ENCODE measurements at places on chromosomes 12 and 14.

DNA sequence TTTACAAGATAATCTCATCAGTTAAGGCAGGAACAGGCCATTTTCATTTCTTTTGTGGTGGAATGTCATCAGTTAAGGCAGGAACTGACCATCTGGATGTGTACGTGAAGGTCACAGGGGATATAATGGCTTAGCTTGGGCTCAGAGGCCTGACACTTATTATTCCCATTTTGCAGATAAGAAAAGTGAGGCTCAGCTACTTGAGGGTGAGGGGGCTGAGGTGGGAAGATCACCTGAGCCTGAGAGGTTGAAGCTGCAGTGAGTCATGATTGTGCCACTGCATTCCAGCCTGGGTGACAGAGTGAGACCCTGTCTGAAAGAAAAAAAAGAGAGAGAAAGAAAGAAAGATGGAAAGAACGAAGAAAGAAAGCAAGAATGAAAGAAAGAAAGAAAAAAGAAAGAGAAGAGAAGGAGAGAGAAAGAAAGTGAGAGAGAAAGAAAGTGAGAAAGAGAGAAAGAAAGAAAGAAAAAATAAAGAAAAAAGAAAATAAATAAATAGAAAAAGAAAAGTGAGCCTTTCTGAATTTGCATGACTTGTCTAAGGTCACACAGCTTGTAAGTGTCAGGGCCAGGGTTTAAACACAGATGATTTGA is 142.0 kb downstream of the TMEM30B start:
- no peak for DNase-seq

GRCh38 chr12:19245666-19246065 is 116.1 kb downstream of the PLEKHA5 start:
- no peak for DNase-seq

DNA sequence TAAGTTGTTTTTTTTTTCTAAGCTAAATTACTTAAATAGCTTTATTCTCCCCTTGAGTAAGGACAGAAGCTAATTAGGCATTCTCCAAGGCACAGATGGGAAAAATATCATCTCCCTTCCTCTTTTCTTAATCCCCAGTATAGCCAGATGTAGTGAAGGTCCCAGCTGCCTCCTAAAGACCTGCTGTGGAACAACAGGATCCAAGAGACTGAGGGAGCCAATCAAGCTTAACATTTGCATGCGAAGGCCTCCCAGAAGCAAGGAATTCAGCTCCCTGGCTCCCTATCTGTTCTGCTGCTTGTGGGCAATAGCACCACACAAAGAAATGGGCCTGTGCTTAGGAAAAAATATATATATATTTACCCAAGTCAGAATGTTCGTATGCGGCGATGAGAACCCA is 255.2 kb downstream of the SYT1 start:
- DNase-seq = no peak

GRCh38 chr12:89427508-89428156 is 75.3 kb upstream of the DUSP6 start:
- DNase-seq = no peak

- DNase-seq = no peak
These were observed 2.7 kb downstream of the JDP2 start for GRCh38 chr14:75430526-75430925.

DNA sequence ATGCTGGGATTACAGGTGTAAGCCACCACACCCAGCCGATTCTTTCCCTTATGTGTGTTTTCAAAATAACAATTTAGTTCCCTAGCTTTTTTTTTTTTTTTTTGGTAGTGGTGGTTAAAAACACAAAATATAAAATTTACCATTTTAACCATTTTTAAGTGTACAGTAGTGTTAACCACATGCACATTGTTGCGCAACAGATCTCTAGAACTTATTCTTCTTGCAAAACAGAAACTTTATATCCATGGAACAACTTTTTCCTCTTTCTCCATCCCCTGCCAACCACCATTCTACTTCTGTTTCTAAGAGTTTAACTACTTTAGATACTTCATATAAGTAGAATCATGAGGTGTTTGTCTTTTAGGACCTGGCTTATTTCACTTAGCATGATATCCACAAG is 1.1 kb upstream of the NDUFA12 start:
- DNase-seq = no peak

DNA sequence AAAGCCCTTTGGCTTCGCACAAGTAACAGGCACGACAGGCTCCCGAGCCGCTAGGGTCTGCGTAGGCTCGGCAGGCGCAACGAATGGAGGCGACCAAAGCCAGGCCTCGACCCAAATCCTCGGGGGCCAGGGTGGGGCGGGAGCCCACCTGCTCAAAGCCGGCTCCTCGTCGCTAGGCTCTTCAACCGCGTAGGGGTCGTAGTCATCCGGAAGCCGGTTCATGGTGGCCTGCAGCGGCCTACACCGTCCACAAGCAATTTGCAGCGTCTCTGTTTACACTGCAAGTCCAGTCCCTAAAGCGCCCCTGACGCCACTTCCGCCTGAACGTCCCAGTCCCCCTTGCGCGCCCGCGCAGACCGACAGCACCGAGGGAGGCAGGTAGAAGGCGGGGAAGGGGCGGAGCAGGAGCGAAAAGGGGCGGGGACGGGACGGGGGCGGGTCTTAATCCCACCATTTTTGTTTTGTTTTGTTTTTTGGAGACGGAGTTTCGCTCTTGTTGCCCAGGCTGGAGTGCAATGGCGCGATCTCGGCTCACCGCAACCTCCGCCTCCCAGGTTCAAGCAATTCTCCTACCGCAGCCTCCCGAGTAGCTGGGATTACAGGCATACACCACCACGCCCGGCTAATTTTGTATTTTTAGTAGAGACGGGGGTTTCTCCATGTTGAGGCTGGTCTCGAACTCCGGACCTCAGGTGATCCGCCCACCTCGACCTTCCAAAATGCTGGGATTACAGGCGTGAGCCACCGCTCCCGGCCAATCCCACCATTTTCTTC is at the start of gene EAPP:
EAPP (minus strand) TSS at position 295 of the 774 bp plus-strand sequence; CDS start at position 222, 73 bp downstream.
- DNase-seq = peak; percentile 93

DNA sequence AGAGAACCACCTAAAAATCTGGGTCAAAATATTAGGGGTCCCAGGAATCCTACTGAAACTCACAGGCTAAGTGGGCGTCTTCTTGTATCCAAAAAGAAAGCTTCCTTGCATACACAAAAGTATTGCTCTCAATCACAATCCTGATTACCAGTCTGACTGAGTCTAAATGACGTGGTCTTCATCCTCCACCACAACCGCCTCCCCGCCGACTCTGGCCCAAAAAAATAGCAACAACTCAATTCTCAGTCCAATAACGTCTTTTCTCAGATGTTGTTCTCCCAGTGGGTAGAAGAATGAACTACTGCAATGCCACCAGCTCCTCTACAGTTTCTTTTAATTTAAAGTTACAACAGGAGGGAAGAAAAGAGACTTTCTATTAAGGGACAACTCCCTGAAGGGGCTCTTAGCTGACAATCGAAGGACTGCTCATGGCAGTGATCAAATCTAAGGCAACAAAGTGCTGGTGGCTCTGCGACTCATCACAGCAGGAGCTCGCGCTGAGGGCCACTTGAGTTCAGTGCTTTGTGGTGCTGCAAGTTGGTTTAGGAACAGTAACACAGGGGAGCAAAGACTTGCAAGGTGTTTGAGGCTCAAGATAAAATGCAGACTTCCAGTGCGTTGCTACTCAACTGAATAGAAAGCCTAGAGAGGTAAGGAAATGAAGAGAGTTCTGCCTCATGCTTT is 394.1 kb downstream of the BCAT1 start:
- DNase-seq = no peak

- no peak for DNase-seq
These were observed 190.2 kb downstream of the KIF26A start for GRCh38 chr14:104328607-104329006.

- no peak for DNase-seq
These were observed 8.7 kb upstream of the TCL1A start for GRCh38 chr14:95722525-95723190.

GRCh38 chr14:83170165-83170564 is 1636.5 kb upstream of the SEL1L start:
- no peak for DNase-seq

DNA sequence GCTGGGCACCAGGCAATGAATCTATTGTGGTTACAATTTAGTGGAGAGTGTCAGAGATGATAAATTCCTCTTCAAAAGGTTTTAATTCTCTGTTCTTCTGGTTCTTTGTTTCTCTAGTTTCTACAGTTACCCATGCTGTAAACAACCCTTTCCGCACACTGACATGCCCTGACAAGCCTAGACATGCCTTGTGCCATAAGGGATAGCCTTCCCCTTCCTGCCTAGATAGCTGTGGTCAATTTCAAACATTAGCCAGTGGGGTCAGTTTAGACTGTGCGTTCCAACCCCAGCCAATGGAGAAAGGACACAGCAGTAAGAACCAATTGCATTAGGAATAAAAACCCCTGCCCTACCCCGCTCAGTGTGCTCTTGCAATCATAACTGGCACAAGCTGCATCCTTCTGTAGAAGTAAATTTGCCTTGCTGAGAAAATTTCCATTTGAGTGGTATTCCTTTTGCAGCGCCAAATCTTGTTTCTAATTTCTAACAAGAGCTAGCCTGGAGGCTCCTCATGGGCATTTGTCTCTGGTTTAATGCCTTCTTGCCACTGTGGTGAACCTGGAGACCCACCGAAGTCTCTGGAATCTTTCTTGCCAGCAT is 6.4 kb downstream of the EDDM3A start:
- no peak for DNase-seq

DNA sequence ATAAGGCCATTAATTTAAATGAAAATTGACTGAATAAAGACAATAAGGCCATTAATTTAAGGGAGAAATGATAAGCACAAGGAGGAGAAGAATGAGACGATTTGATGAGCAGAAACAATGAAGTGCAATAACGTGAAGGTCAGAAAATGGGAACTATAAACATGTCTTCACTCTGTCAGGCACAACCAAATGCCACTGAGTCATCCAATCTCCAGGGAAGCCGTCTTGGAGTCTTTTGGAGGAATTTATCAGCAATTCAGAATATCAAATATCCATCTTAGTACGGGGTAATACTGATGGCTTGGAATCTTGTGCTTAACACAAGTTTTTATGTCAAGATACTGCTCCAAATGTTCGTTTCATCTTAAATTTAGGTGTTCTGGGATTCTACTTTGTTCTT is 159.9 kb downstream of the CAPZA3 start:
- DNase-seq = no peak

- DNase-seq = no peak
These were observed 162.2 kb downstream of the STXBP6 start for GRCh38 chr14:24887623-24888304.

- DNase-seq = no peak
These were observed 14.1 kb upstream of the AMN1 start for GRCh38 chr12:31742891-31743290.

DNA sequence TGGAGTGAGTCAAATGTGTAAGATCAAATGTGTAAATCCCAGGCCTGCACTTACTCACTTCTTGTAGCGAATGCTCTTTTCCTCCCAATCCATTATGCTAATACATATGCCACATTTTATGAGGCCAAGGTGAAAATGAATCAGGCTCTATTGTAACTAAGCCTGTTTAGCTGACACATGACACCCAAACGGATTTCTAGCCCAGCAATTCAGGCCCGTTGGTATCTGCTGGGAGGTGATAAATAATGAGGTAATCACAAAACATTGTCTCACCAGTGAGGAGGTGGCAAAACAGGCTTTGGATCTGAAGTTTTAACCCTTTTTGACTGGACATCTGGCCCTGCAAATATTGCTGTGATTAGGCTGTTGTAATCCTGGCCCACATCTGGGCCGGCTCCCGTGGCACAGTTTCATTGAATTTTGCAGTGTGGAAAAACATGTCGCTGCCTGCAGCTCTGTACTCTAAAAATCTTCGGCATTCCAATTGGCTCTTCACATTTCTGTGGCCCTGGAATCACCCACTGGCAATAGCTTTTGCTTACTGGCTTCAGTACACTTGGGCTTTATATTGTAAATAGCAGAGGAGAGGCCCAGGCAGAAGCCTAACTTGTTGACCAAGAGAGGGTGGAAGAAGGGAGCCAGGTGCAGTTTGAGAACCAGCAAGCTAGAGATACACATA is 106.1 kb downstream of the PAX9 start:
- DNase-seq = no peak

DNA sequence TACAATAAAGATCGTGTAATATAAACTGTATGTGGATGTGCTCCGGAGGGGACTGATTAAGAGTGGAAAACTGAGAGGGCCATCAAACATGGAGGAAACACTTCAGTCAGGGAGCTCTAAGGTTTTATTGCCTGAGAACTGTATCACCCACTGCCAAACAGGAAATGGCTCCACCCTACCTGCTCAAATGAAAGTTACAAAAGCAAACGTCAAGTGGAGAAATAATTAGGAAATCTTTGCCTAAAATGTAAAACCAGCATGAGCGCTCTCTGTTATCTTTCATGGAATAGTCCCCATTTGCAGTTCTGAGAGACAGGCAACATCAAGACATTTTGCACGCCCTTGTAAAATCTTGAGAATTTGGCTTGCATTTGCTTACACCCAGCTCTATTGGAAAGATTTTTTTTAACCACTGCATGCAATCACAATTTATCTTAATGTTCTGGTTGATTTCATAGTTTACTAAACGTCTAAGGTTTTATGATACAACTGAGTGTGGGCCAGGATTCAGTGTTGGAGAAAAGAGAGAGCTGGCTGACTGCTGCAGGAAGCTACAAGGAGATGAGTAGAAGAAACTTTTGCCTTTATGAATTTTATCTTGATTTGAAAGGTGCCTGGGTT is 344.0 kb upstream of the PRICKLE1 start:
- DNase-seq = no peak

- DNase-seq = no peak
These were observed 10.9 kb downstream of the COPS7A start for GRCh38 chr12:6734506-6735387.

DNA sequence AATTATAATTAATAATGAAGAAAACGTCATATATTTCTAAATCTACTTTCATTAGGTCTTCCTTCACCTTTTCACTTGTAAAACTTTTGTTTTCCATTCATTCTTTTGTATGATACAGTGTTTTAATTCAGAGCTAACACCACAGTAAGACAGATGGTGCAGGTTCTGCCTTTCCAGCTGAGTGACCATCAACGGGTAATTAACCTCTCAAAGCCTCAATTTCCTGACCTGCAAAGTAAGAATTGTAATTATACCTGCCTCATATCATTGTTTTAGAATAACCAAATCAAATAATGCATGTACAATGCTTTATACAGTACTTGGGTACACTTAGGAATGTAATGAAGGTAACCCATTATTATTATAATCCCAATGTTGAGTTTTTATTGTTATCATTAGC is 157.6 kb downstream of the FOXA1 start:
- no peak for DNase-seq

DNA sequence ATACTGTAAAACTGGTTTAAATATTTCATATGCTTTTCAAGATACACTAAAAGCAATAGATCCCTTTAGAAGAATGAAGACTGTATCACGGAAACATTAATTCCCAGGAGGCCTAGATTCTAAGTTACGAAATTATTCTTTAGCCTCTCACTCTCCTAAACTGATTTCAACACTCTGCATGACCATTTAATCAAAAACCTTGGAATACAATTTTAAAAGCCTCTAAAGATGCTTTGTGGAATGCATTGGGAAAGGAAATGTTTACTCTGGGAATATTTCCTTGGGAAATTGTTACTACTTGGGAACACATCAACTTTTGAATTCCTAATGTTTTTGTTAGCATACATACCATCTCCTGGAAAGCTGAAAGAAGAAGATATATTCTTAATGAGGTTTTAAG is 255.7 kb upstream of the FAR2 start:
- no peak for DNase-seq
